ENCODE measurements at places on chromosomes 16 and 17. TPM values are rescaled to one million over a fixed set of nuclear protein-coding genes. Genes with fewer than 3 reads are reported as not detected.
A peak's percentile ranks its signal among the peaks of the same experiment; 100 is the strongest.

KRTAP16-1 gene
- not detected for total RNA-seq

RPGRIP1L gene
- 4.1 TPM for total RNA-seq

GRCh38 chr16:782258-782657, 5.9 kb downstream of the RPUSD1 start:
- DNase-seq, result no peak

DNA sequence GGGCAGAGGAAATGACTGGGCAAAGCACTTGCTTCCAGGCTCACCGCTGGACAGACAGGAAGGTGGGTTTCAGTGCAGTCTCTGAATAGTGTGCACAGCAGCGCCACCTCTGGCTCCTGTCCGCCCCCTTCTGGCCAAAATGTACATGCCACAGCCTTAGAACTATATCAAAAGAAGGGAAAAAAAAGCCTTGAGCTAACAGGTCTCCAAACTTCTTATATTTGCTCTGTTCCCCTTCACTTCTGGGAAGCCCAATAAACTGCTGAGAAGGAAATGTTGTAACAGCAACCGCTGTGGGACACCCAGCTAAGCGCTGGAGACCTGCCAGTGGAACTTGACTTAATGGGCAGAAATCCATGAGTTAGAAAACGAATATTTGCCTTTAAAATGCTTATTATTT, 17.5 kb downstream of the COG7 start:
- DNase-seq, result peak; percentile 77

DNA sequence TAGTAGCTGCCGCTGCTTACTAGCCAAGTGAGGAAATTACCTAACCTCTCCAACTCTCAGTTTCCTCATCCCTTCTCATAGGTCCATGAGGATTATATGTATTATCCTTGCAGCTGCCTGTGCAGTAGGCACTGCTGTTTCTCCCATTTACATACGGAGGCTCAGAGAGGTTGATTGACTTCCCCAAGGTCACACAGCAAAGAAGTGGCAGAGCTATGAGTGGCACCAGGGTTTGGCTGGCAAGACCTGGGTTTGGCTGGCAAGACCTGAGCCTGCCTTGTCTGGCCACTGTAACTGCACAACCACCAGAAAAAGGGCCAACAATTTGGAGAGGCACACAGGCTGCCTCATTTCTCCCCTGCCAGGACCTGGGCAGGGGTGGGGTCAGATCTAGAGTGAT, 2.5 kb upstream of the NDRG4 start:
- no peak for DNase-seq

GRCh38 chr17:76156662-76156991, 15.6 kb upstream of the FOXJ1 start:
- DNase-seq, result no peak

Measured in HT-29 (cell line).